ENCODE measurements at places on chromosomes 2 and 18.

- DNase-seq = no peak
Measured at GRCh38 chr2:239712755-239713154, 311.9 kb upstream of the HDAC4 start.

GRCh38 chr18:58911241-58911640 lies 46.6 kb downstream of the ZNF532 start:
- no peak for DNase-seq

GRCh38 chr18:43525169-43525568 lies 247.9 kb upstream of the SYT4 start:
- no peak for DNase-seq

DNA sequence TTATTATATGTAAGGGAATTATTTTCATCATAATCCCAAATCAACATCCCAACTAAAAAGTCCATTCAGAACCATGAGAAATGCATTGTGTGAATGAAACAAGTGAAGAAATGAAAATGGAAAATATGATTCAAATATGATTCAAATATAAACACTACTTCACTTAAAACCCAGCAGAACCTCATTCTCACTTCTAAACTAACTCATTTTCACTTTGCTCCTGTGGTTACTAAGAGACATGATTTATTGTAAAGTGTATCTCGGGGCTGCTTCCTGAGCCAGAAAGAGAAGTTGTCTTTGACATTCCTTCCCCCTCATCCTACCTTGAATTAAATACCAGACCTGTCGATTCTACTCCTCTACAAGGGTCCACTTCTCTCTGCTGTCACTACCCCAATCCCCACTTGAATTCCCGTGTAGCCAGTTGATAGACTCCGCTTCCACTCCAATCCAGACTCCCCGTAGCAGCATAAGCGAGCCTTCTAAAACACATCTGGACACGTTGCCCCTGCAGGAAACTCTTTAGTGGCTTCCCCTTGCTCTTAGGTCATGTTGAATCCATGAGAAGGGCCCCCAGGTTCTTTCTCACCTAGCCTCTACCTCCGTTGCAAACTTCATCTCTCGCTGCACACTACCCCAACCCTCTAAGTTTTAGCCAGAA lies 697.0 kb upstream of the ID2 start:
- no peak for DNase-seq

- no peak for DNase-seq
Measured at GRCh38 chr2:147648471-147648870, 196.4 kb upstream of the ACVR2A start.

DNA sequence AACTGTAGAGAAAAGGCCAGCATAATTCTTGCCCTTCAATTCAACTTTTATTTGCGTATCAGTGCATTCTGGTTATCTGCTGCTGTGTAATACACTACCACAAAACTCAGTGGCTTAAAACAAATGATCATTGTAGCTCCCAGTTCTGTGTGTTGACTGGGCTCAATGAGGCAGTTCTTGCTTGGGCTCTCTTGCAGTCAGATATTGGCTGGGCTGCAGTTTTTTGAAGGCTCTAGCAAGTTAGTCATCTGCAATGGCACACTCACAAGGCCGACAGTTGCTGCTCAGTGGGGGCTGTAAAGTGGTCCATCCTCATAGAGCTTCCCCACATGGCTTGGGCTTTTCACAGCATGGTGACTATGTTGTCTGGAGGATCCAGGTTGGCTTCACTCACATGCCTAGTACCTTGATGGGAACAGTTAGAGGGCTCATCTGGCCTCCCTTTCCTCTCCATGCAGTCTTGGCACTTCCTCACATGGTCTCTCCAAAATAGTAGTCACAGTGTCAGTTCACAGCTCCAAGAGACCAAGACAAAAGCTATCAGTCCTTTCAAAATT lies 110.6 kb upstream of the TNP1 start:
- DNase-seq = no peak
